Stimulated activated CD4-positive, alpha-beta T cell treated with anti-CD3 and anti-CD28 coated beads, TNF-alpha, amount 100 ng/mL, for 4 hours (primary cell): ENCODE measurements at places on chromosomes 4 and X.

DNA sequence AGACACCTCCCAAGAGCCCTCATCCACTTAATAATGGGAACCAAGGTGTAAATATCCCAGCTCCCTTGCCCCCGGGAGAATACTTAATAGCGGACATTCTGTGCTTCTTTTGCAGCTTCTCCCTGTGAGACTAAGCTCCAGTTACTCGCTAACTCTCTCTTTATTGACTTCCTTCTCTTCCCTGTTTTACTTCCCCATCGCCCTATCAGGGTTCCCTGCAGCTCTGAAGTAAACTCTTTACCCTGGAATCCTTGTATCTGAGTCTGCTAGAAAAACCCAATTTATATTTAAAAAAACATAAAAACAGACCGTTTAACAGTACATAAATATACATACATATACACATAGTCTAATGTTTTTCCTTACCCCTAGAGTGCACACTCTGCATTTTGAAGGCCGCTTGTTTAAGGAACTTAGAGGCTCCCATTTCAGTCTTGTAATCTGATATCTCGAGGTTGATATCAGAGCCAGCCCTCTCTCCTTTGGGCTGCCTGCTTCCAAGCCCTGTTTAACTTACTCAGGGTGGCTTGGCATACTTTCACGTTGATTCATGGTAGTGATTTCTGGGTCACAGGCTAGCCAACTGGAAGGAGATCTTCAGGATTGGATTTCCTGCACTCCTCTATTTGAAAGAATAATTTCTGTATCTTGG, 177.4 kb upstream of the SCML1 start:
- no peak for DNase-seq

- no peak for DNase-seq
Measured at GRCh38 chrX:119238557-119238956, 2.5 kb downstream of the PGRMC1 start.

DNA sequence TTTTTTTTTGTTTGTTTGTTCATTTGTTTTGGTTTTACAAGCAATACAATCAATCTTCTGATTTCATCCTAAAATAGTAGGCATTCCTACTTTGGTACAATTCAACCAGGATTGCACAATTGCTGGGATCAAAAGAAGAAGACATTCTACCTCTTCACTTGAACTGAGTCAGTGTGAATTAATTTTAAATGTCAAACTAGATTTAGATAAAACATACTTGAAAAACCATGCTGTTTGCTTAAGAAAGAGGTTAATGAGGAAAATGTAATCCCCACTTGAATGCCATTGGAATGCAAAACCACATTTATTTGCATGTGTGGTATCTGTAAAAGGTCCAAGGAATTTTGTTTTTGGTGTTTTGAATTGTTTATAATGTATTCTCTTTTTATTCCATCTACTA, 40.5 kb downstream of the HAND2 start:
- no peak for DNase-seq

DNA sequence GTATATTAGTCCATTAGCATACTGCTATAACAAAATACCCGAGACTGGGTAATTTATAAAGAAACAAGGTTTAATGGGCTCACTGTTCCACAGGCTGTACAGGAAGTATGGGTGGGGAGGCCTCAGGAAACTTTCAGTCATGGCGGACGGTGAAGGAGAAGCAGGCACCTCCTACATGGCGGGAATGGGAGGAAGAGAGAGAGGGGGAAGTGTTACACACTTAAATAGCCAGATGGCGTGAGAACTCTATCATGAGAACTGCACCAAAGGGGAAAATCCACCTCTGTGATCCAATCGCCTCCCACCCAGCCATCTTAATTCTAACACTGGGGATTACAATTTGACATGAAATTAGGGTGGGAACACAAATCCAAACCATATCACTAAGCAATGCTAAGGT, 98.9 kb upstream of the SH3RF1 start:
- DNase-seq = no peak

DNA sequence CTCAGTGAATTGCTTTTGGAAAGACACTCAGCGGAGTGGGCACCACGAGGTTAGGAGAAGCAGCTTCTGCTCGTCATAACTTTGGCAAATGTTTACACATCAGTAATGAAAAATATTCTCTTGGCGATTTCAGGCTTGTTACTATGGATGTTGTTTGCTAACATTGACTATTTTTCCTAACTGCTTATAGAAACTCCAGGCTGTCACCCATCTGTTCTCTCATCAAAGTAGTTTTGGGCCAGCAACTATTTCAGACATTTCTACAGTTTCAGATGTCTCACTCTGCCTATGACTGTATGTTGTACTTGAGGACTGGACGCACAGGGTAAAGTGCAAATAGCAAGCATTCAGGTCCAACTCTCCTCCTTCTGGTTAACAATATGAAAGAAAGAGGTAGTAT, 346.7 kb downstream of the TRIML1 start:
- no peak for DNase-seq

DNA sequence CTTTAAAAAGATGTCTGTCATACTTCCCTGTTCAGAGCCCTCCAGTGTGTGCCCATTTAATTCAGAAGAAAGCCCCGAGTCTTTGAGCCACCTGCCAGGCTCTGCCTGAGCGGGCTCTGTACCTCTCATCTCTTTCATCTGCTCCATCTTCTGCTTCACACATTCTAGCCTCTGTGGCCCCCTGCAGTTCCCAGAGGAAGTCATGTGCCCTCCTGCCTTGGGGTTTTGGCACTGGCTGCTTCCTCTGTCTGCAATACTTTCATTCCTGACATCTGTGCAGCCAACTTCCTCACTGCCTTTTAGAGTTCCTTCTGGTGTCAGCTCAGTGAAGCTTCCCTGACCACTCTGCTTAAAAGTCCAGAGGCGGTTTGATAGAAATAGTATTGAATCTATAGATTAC, 6.2 kb upstream of the STK32B start:
- no peak for DNase-seq

DNA sequence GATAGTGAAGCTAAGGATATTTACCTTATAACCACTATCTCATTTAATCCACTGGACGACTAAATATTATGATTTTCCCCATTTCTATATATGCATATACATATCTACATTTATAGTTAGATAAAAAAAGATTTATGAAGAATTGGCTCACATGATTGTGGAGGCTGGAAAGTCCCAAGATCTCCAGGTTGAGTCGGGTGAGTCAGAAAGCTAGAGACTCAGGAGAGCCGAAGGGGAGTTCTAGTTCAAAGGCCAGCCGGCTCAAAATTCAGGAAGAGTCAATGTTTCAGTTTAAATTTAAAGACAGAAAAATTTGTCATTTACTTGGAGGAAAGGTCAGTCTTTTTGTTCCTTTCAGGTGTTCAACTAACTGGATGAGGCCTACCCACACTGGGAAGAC, 158.2 kb upstream of the CPEB2 start:
- no peak for DNase-seq

DNA sequence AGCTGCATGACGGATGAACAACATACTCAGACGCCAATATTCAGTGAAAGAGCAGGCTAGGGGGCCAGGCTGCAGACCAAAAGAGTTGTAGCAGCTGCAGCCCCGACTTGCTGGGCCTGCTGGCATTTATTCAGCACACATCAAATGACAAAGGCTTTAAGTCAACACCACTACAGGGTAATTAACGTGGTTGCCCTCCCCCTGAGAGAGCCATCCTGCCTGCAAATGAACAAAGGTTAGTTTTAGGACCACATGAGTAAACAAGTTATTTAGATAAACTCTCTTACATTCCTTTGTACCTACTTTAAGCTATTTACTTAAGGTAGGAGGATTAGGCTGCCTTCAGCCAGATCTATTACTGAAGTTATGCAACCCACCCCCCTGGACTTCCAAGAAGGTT, 1329.1 kb downstream of the PCDH18 start:
- no peak for DNase-seq

DNA sequence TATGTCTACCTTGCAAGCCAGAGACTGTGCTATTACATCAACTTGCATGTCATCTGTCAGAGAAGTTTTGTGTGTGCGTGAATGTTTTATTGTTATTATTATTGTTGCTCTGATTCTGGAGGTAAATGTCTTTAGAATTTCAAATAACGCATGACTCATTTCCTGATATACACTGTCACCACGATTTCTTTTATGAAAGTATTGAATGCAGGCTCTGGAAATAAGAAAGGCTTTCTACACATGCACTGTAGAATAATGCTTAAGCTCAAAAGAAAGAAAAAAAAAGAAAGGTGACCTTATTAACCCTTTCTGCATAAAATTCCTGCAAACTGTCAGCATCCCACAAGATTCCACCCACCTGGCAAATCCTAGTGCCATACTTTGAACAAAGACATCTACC, 632.9 kb downstream of the ZNF674 start:
- DNase-seq = no peak

DNA sequence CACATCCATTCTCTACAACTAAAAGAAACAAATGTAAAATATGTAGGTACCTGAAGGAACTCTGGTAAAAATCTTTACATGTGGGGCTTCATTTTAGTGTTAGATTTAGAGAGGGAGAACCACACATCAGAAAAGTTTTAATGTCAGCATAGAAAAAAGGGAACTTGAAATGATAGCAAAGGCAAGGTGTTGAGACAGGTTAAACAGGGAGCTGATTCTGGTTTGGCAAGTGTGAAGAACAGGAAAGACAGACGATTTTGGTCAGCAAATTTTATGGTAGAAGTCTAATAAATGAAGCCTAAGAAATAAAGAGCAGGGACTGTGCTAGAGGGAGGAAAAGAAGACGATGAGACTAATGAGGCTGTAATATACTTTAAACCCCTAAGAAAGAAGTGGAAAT, 67.6 kb upstream of the COX18 start:
- DNase-seq = no peak

DNA sequence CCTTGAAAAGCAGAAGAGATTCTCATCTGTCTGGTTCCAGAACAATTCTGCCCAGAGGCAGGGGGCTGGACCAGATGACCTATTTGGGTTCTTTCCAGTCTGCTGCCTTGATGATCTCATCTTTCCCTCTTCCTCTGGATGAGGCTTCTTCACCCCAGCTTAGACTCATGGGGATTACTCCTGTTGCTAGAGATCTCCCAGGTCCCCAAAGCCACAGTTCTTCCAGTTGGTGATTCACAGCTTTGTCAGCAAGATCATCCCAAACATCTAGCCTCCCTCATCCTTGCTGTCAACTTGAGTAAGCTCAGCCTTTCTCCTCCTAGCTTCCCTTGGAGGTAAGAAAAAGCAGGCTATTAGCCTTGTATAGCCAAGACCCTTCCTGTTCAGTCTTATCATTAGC, 64.2 kb upstream of the PJA1 start:
- no peak for DNase-seq

GRCh38 chr4:14636563-14636962, 365.7 kb upstream of the CPEB2 start:
- no peak for DNase-seq

DNA sequence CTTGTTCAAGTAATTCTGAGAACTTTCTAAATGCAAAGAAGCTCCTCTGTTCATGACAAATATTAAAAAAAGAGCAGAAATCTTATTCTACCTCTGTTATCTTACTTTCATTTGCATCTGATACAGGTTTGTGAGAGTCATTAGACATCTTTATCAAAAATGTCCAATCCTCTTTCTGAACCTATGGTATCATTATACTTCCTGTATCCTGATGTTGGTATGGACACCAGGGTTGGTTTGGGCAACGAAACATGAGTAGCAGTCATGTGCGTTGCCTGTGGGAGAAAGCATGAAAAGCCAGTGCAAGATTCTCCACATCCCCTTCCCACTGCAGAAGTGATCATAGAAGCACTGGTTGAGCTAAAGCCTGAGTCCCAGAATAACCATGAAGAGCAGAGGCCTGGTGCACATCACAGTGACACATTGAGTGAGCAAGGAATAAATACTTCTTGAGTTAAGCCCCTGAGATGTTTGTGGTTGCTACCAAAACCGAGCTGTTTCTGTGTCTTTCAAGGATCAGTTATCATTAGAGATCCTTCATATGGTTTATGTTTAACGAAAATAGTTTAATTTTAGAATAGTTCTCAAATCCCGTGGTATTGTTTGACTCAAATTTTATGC, 197.2 kb downstream of the BANK1 start:
- DNase-seq = no peak

DNA sequence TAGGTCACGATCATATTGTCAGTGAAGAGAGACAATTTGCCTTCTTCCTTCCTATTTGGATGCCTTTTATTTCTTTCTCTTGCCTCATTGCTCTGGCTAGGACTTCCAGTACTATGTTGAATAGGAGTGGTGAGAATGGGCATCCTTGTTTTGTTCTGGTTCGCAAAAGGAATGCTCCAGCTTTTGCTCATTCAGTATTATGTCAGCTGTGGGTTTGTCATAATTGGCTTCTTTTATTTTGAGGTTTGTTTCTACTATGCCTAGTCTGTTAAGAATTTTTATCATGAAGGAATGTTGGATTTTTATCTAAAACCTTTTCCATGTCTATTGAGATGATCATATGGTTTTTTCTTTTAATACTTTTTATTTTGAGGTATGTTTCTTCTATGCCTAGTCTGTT, 152.3 kb upstream of the MAD2L1 start:
- DNase-seq = no peak

DNA sequence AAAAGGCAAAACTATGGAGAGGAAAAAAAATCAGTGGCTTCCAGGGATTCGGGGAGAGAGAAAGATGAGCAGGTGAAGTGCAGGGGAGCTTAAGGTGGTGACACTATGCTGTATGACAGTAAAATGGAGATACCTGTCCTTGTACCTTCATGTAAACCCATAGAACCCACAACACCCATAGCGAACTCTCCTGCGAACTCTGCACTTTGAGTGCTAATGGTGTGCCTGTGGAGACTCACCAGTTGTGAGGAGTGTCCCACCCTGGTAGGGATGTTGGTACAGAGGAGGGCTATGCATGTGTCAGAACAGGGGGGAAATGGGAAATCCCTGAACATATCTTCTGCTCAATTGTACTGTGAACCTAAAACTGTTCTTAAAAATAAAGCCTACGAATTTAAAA, 42.8 kb downstream of the HMX1 start:
- DNase-seq = no peak

DNA sequence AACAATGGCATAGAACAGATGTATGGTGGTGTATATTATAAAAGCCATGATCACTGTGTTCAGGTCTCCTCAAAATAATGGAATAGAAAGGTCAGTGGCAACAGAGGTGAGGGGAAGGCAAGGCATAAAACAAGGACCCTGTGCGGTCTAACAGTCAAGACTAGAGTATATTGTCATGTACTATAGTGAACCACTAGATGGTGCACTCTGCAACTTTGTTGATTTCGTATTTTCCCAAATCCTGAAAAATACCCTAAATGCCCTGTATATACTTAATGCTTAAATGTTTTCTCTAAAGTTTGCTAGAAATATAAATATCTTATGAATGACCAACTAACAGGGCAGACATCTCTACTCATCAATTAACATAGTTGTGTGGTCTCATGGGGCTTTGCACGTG, 453.0 kb downstream of the PCDH11X start:
- no peak for DNase-seq

DNA sequence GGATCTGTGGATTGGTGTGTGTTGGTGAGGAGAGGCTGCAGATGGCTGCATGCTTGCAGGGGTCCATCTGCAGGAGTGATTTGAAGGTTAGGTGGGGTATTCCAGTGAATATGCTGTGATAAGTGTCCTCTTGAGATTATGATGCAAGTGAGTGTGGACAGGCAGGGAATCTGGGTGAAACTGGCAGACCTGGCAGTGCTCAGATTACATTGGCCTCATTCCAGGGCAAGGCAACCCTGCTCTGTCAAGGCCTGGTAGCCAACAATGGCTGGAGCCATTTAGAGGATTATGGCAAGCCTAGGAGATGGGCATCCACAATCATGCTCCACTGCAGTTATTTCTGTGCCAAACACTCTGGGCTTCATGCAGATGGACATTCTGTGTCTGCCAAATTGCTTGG, 113.9 kb downstream of the RTL3 start:
- no peak for DNase-seq
